A549 treated with CpdA at 1 μM for 4 hours (cell line): ENCODE measurements at places on chromosomes 3 and 15. TPM values are rescaled to one million over a fixed set of nuclear protein-coding genes. Genes with fewer than 3 reads are reported as not detected.

The CELF6 gene
- 0.07 to 0.19 TPM (median 0.12 TPM) in 4 of 5 replicates, not detected in the other for total RNA-seq

The ARL6IP5 gene
- 76.3 to 102 TPM (median 84.8 TPM) in 5 replicates for total RNA-seq

The PROK2 gene
- total RNA-seq, result not detected in 5 replicates

The OIP5 gene
- total RNA-seq, result 13.6 to 16.2 TPM (median 14.8 TPM) in 5 replicates

The CCR4 gene
- total RNA-seq, result 0.03 to 0.11 TPM (median 0.09 TPM) in 3 of 5 replicates, not detected in the others

The ABHD5 gene
- total RNA-seq, result 15.6 to 23.5 TPM (median 18.6 TPM) in 5 replicates

The ACTL6A gene
- 52.1 to 78.1 TPM (median 57.1 TPM) in 5 replicates for total RNA-seq

The MBNL1 gene
- total RNA-seq, result 42.4 to 58.3 TPM (median 52.8 TPM) in 5 replicates

The SNTN gene
- not detected in 5 replicates for total RNA-seq

The SCAANT1 gene
- total RNA-seq, result 0.48 TPM in 1 of 5 replicates, not detected in the others

The IGDCC3 gene
- 0.07 to 0.09 TPM (median 0.08 TPM) in 5 replicates for total RNA-seq

The SLC12A1 gene
- total RNA-seq, result not detected in 5 replicates

The RPP14 gene
- 9.3 to 14.1 TPM (median 10.1 TPM) in 5 replicates for total RNA-seq

The DNAH12 gene
- 0.05 to 0.19 TPM (median 0.11 TPM) in 4 of 5 replicates, not detected in the other for total RNA-seq

The PTH1R gene
- 0.37 to 0.52 TPM (median 0.48 TPM) in 4 of 5 replicates, not detected in the other for total RNA-seq

The LRRC31 gene
- 0.02 TPM in 1 of 5 replicates, not detected in the others for total RNA-seq

The GOLGA8K gene
- 0.29 to 0.96 TPM (median 0.73 TPM) in 5 replicates for total RNA-seq

The FSIP1 gene
- total RNA-seq, result 0.47 to 1.1 TPM (median 0.65 TPM) in 5 replicates

The TYRO3 gene
- 11.0 to 13.2 TPM (median 12.4 TPM) in 5 replicates for total RNA-seq

The FBXO45 gene
- total RNA-seq, result 6.8 to 8.2 TPM (median 7.2 TPM) in 5 replicates

The TRPM1 gene
- total RNA-seq, result not detected in 5 replicates

The SIDT1 gene
- 0.37 to 0.56 TPM (median 0.46 TPM) in 5 replicates for total RNA-seq

The IGSF10 gene
- 0.59 to 1.2 TPM (median 0.78 TPM) in 5 replicates for total RNA-seq

The GRAMD1C gene
- 0.33 to 1.0 TPM (median 0.59 TPM) in 5 replicates for total RNA-seq

The P2RY1 gene
- 0.36 to 0.41 TPM (median 0.37 TPM) in 5 replicates for total RNA-seq

The SLC6A20 gene
- 0.02 to 0.05 TPM in 2 of 5 replicates, not detected in the others for total RNA-seq

The RPL39L gene
- 45.1 to 52.1 TPM (median 51.3 TPM) in 5 replicates for total RNA-seq

The PCSK6 gene
- total RNA-seq, result 11.2 to 12.4 TPM (median 11.4 TPM) in 5 replicates

The MRPL47 gene
- 35.7 to 46.6 TPM (median 39.1 TPM) in 5 replicates for total RNA-seq

The RTP3 gene
- total RNA-seq, result not detected in 5 replicates

The CTXN2 gene
- total RNA-seq, result 0.03 to 0.05 TPM (median 0.04 TPM) in 3 of 5 replicates, not detected in the others

The DNASE1L3 gene
- 0.09 to 0.30 TPM (median 0.16 TPM) in 3 of 5 replicates, not detected in the others for total RNA-seq

The FAM81A gene
- 11.0 to 14.6 TPM (median 13.6 TPM) in 5 replicates for total RNA-seq

The NR2E3 gene
- 0.17 to 0.38 TPM (median 0.21 TPM) in 4 of 5 replicates, not detected in the other for total RNA-seq

The CHRNA3 gene
- total RNA-seq, result 0.42 to 1.0 TPM (median 0.52 TPM) in 5 replicates

The GOLGA8H gene
- total RNA-seq, result 1.3 to 3.9 TPM (median 2.5 TPM) in 5 replicates

The EPHA3 gene
- total RNA-seq, result not detected in 5 replicates

The OXTR gene
- 9.0 to 10.9 TPM (median 9.4 TPM) in 5 replicates for total RNA-seq

The ATP13A4 gene
- 0.09 TPM in 1 of 5 replicates, not detected in the others for total RNA-seq

The GOLGA6A gene
- total RNA-seq, result 0.07 to 0.14 TPM (median 0.11 TPM) in 4 of 5 replicates, not detected in the other

The EOGT gene
- 9.9 to 12.8 TPM (median 11.3 TPM) in 5 replicates for total RNA-seq

The CAPN3 gene
- 0.25 to 0.43 TPM (median 0.31 TPM) in 3 of 5 replicates, not detected in the others for total RNA-seq

The SLC9C1 gene
- not detected in 5 replicates for total RNA-seq

The PPP2R3A gene
- 2.3 to 3.8 TPM (median 2.9 TPM) in 5 replicates for total RNA-seq

The FBXO40 gene
- total RNA-seq, result not detected in 5 replicates

The SEMA3B gene
- total RNA-seq, result 4.8 to 9.3 TPM (median 6.9 TPM) in 5 replicates

The THSD4 gene
- 18.1 to 24.2 TPM (median 20.9 TPM) in 5 replicates for total RNA-seq

The ALCAM gene
- 56.9 to 82.2 TPM (median 67.9 TPM) in 5 replicates for total RNA-seq

The GOLGA8S gene
- total RNA-seq, result 0.10 to 0.20 TPM (median 0.15 TPM) in 5 replicates

The TRIM71 gene
- total RNA-seq, result 0.01 to 0.03 TPM in 2 of 5 replicates, not detected in the others
